T-cell (primary cell): ENCODE measurements at places on chromosomes 16 and 17.
A peak's percentile ranks its signal among the peaks of the same experiment; 100 is the strongest.

GRCh38 chr17:58046239-58047094, 36.8 kb upstream of the DYNLL2 start:
- no peak for DNase-seq

- DNase-seq = no peak
Observed at GRCh38 chr17:7343250-7343649, 6.9 kb downstream of the ACAP1 start.

DNA sequence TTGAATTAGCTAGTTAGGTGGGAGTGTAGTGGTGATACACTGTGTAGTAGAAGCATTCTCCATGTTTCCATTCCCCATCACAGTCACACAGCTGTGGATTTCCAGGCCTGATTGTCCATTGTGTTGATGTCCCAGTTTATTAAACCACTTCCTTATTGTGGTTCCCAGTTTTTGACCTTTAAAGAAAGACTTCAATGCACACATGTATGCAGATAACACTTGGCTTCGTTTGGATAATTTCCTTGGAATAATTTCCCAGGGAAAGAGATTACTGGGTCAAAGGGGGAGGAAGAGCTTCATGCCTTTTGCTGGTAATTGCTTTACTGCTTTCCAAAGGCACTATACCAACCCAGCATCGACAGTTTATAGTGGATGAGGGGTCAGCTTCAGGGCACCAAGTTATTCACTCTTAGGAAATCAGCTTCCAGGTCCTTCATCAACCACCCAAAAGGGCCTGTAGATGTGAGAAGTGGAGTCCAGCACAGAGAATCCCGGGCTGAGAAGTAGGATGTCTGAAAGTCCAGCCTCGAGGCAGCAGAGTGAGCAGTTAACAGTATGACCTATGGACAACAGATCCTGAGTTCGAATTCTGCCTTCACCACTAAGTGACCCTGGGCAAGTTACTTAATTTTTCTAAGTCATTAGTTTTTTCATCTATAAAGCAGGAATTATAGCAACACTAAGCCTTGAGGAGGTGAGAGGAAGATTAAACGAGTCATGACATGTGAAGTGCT, 31.3 kb upstream of the TNS4 start:
- no peak for DNase-seq

DNA sequence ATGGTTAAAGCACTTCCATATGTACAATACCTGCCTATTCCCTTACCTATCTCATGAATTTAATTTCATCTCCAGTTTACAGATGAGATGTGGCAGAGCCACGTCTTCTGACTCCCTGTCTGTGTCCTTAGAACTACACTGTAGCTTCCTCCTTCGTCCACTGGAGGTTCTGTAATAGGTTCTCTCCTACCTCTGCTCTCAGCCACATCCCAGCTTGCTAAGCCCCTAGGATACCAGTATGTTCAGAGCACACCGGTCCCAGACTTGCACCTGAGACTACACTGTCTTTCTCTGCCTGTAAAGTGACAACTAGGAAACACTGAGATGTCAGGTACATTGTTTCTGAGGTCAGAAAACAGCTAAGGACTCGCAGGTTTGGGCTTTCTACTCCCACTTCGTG, 3.8 kb upstream of the RASL10B start:
- no peak for DNase-seq

GRCh38 chr17:67689534-67690177, 28.1 kb upstream of the NOL11 start:
- peak; percentile 55 for DNase-seq

DNA sequence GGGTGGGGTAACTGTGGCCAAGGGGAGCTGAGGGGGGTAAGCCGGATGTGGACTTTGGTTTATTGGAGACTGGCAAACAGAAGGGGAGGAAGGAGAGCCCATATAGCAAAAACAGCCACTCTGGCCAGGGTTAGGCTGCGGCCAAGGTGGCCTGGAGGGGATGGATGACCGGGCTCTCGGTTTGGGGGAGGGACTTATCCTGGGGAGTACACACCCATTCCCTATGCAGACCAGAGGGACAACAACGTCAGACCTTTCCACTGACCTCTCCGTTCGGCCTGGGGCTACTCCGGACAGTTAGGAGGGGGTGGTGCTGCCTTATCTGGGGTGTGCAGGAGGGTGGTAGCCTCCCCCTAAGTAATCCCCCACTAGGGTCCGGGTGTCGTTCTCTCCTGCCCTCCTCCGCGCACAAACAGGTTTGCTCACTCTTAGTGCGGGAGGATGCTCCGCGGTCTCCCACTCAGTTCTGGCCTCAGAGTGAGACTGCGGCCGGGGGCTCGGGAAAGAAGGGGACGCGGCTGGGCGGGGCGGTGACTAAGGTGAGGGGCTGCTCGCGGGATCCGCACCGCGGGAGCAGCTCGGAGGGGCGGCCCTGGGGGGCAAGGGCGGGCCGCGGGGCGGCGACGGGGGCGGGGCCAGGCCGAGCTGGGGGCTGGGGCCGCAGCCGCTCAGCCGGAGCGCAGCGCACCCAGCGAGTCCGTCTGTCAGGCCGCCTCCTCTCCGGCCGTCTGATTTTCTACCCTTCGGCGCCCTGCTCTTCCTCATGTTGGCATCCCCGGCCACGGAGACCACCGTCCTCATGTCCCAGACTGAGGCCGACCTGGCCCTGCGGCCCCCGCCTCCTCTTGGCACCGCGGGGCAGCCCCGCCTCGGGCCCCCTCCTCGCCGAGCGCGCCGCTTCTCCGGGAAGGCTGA, at the start of gene WNK4:
Gene WNK4 (plus strand): TSS at position 675 of the 915 bp plus-strand sequence. CDS start 89 bp downstream, at position 764.
- no peak for DNase-seq

DNA sequence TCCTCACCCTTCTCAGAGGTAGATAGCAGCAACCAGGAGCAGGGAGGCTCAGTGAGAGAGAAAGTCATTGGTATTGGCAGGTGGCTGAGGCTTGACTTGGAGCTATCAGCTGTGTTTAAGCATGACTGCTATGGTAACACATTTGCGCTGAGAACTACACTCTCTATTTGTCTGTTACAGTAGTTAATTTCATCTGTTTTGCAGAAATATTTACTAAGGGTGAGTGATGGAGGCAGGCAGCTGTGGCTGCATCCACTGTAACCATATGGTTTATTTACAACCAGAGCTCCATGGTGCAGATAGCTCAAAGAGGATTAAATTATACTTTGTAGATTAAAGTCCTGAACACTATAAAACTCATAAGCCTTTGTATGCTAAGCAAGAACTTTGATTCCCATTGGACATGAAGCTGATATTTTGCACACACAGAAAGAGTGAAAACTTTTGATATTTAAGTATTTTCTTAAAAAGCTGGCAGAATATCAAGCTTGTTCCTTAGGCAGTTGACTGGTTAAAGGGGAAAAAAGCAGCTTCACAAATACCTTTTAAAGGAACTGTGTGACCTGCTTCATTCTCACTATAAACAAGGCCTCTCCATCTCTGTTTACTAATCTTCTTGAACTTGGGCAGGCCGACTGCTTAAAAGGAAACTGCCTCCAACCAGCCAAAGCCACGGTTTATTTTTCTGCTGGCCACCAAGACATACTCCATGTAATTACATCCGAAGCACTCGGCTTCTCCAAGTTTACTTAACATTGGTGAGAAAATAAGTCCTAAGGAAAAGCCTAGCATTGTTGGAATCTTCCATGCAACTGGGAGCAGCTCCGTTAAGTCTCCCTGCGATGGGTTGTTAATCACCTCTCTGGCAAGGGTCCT, 299.8 kb upstream of the ZFHX3 start:
- DNase-seq = no peak

DNA sequence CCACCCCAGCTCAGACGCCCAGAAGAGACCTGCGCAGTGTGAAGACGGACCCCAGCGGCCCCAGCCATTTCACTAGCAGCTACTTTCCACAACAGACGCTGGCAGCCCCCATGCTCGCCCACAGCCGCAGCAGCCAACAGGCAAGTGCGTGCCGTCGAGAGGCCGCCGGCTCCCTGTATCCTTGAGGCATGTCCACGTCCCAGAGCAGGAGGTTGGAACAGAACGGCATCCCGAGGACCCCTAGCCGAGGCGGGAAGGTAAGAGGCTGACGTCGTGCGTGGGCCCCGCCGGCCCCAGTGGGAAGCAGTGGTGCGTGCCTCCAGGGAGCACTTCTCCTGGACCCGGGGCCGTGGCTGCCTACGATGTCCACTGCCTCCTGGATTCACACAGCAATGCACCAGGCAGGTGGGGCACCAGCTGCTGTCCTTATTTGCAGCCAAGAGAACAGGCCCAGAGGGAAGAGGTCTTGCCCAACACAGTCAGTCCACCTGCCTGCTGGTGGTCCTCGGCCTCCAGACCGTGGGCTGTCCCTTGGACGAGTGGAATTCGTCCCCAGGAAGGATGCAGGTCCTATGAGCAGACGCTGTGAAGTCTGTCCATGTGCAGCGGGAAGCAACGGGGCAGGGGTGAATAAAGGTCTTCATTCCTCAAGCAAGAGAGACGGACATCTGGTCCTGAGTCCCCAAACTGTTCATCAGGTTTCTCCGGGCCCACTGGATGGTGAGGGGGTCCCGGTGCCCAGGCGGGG, 38.5 kb downstream of the SLC7A5 start:
- DNase-seq = no peak

- no peak for DNase-seq
Observed at GRCh38 chr16:22347100-22347820, 27.2 kb downstream of the CDR2 start.

GRCh38 chr17:49379926-49380325, 17.9 kb upstream of the ZNF652 start:
- DNase-seq = no peak

- DNase-seq = no peak
Observed at GRCh38 chr16:27531186-27531585, 18.5 kb downstream of the GTF3C1 start.

DNA sequence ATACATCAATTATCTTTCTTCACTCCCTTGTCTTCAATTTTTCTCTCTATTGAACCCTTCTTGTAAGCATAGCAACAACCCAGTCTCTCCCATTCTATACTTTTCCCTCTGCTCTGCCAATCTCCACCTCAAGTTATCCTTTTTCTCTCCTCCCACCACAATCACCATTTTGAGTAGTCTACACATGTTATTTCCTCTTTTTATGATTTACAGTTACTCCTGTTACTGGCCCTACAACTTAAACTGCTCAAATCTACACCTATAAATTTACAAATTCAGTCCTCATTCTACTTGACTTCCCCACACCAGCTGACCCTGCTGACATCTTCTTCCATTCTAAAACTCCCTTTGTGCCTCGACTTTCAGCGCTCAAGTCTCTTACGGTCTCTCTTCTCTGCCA, 84.6 kb downstream of the SPAG9 start:
- DNase-seq = no peak

GRCh38 chr16:67199011-67199807, at the start of gene ELMO3:
ELMO3 (plus strand) TSS chr16:67199131; CDS start chr16:67199327, 196 bp downstream.
- no peak for DNase-seq

DNA sequence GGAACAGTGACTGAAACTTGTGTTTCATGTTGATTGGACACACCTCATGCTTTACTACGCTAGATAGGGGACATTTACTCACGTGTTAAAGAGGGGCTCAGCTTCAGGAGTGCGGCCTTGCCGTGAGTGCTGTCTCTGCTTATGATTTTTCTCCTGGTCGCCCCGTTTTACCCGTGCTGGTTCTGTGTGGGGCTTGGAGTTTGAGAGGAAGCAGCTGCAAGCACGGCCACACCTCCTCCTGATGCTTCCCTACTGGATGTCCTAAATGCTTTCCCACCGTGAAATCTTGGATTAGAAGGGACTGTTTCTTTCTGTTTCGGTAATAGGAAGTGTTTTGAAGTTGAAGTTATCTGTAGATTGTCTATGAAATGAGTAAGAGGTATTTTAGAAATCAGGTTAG, 54.0 kb upstream of the ZNF750 start:
- DNase-seq = no peak

- no peak for DNase-seq
Observed at GRCh38 chr16:11245988-11246387, 10.0 kb downstream of the SOCS1 start.

- DNase-seq = no peak
Observed at GRCh38 chr16:1575578-1575977, 36.3 kb downstream of the IFT140 start.

- no peak for DNase-seq
Observed at GRCh38 chr16:75385507-75386152, 47.7 kb downstream of the CFDP1 start.

- no peak for DNase-seq
Observed at GRCh38 chr16:69855592-69855991, 93.5 kb downstream of the WWP2 start.

DNA sequence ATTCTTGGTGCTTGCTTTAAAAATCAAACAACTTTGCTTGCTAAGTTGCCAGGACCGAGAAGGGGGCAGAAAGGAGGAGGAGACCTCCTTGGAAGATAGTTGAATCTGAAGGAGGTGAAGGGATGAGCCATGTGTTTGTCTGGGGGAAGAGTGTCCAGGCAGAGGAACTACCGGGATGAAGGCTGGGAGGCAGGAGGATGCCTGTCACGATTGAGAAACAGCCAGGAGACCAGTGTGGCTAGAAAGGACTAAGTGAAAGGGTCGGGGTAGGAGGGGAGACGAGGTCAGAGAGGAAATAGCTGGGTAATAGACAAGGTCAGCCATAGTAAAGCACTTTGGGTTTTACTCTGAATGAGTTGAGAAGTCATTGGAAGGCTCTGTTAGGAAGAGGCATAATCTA, 38.9 kb upstream of the CSNK2A2 start:
- DNase-seq = no peak

GRCh38 chr16:20844588-20844987, 38.3 kb downstream of the REXO5 start:
- no peak for DNase-seq
